ENCODE measurements at places on chromosomes 6 and 20.

GRCh38 chr6:4446982-4447381, 311.6 kb upstream of the ECI2 start:
- no peak for DNase-seq

DNA sequence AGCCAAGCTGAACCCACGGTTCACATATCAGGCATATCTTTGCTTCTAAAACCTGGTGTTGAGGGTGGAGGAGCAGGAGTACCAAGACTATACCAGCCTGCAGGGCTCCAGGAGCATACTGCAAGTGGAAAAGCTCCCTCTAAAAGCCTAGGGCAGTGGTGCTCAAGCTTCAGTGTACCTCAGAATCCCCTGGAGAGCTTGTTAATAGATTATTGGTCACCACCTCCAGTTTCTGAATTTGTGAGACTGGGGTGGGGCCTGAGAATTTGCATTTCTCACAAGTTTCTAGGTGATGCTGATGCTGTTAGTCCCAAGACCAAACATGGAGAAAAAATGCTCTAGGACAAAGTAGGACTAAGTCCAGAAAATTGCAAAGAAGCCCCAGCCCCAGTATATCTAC, 65.4 kb downstream of the FILIP1 start:
- DNase-seq, result no peak

- no peak for DNase-seq
These were observed 472.1 kb upstream of the RNF217 start for GRCh38 chr6:124490122-124490521.

GRCh38 chr20:47741669-47742608, 43.3 kb downstream of the SULF2 start:
- DNase-seq, result no peak

- no peak for DNase-seq
These were observed 668.7 kb upstream of the SLC35B3 start for GRCh38 chr6:9103876-9104521.

GRCh38 chr6:109076377-109076776, 18.3 kb downstream of the SESN1 start:
- no peak for DNase-seq

DNA sequence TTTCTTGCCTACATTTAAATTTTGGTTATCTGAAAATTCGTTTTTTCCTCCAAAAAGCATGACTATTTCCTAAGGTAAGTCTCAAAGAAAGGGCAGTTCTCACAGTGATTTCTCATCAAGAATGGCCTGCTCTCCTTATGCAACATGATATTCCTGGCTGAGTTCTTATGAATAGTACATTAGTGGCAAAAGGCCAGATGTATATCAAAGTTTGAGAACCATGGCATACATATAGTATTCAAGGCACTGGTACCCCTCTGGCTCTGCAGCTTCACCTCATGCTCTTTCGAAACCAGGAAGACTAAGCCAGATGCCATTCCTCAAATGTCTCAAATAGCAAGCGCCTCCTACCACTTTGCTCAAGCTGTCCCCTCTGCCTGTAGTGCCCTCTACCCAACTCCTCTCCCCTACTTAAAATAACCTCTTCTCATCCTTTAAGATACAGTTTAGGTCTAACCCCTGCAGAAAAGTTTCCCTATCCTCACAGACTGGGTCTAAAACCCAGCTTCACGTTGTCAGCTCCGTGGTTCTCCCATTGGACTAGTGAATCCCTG, 280.3 kb downstream of the HACE1 start:
- DNase-seq, result no peak

- peak; percentile 46 for DNase-seq
These were observed 89.1 kb downstream of the PREX1 start for GRCh38 chr20:48738399-48739304.

GRCh38 chr6:148837941-148838340, 91.1 kb downstream of the UST start:
- no peak for DNase-seq

GRCh38 chr20:57749131-57749690, 39.4 kb upstream of the PMEPA1 start:
- no peak for DNase-seq

- DNase-seq, result no peak
These were observed 2.2 kb downstream of the SRSF3 start for GRCh38 chr6:36596356-36596755.

DNA sequence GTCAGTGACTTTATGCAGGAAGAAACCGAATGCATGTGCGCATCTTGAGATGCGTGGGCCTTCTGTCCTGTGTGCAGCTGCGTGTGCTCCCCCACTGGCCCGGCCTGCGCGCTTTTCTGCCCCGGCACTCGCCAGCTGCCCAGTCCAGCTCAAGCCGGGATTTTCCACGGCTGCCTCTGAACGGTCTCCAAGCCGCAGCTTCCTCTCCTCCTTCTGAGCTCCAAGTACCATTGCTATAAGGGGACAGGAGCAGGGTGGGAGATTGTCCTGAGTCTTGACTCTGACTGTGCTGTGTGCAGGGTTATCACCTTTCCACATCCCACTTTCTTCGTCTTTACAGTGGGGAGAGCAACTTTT, 302.8 kb downstream of the THBS2 start:
- DNase-seq, result no peak

DNA sequence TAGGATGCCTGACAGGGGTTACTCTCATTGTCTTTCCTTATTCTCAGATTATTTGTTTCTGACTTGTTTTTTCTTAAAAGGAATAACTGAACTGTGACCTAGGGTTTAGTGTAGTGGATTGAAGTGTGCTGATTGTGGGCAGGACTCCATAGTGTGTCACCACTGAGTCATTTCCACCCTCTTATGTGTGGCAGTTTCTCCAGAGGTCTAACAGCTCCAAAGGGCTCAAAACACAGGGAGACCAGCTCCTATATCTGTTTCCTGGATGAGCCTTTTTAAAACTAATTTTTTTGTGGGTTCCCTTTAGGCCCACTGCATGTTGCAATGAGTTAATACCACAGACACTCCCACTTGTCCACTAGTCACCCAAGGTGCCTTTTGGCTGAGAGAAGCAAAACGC, 951.1 kb upstream of the ADGRB3 start:
- DNase-seq, result no peak

All from stimulated activated CD8-positive, alpha-beta memory T cell treated with anti-CD3 and anti-CD28 coated beads, Interleukin-7, amount 100 ng/mL, for 4 hours (primary cell).